ENCODE measurements at places on chromosomes 2 and 18.

GRCh38 chr18:944440-944839, 39.8 kb downstream of the ADCYAP1 start:
- no peak for DNase-seq

DNA sequence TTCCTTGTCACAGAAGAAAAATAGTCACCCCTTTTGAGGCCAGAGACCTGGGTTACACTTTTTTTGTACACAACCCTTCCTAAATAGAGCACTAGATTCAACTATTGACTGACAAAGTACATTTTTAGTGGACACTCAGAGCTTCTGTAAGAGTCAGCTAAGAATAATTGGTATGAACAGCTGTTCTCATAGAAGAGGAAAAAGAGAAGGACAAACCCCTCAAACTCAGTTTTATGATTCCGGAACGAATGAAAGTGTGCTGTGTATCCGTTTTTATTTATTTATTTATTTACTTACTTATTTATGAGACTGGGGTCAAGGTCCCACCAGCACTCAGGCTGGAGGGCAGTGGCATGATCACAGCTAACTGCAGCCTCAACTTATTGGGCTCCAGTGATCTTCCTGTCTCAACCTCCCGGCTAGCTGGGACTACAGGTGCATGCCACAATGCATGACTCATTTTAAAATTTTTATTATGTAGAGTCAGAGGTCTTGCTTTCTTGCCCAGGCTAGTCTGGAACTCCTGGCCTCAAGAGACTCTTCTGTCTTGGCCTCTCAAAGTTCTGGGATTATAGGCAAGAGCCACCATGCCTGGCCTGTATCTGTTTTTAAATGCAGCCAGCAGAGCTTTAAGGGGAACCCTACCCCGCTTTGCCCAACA, 36.0 kb upstream of the FZD5 start:
- no peak for DNase-seq

GRCh38 chr2:135999899-136000298, 14.5 kb upstream of the DARS1 start:
- DNase-seq = no peak

- no peak for DNase-seq
Measured at GRCh38 chr2:45698554-45698953, 47.1 kb downstream of the PRKCE start.

DNA sequence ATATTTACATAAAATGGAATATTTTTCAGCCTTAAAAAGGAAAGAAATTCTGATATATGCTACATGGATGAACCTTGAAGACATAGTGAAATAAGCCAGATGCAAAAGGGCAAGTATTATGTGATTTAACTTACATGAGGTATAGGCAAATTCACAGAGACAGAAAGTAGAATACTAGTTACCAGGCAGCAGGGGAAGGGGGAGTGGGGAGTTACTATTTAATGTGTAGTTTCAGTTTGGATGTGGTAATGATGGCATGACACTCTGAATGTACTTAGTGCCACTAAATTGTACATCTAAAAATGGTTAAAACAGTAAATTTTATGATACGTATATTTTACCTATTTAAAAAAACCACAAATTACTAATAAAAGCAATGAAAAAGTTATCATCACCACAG, 12.1 kb downstream of the METTL4 start:
- no peak for DNase-seq

GRCh38 chr2:56364902-56365301, 181.1 kb downstream of the CCDC85A start:
- no peak for DNase-seq

DNA sequence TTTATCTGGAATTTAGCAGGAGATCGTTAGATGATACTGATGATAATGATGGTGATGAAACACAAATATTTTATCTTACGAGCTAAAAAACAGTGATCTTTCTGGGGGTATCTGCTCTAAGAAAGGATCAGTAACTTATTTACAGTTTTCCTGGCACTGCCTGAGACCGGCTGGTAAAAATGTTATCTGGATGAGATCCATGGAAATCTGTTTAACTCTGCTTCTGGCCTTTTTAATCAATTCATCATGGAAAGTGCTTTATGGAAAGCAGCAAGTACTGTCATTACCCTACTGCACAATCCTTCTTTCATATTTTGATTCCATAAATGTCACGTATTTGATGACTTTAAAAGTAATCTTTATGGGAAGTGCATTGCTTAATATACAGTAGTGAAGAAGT, 612.7 kb upstream of the GCFC2 start:
- DNase-seq = no peak

GRCh38 chr18:8685141-8685913, 20.0 kb upstream of the MTCL1 start:
- no peak for DNase-seq

GRCh38 chr18:23283916-23284430, 148.7 kb downstream of the CABLES1 start:
- DNase-seq = no peak

GRCh38 chr2:137096693-137097092, 331.3 kb downstream of the THSD7B start:
- no peak for DNase-seq

DNA sequence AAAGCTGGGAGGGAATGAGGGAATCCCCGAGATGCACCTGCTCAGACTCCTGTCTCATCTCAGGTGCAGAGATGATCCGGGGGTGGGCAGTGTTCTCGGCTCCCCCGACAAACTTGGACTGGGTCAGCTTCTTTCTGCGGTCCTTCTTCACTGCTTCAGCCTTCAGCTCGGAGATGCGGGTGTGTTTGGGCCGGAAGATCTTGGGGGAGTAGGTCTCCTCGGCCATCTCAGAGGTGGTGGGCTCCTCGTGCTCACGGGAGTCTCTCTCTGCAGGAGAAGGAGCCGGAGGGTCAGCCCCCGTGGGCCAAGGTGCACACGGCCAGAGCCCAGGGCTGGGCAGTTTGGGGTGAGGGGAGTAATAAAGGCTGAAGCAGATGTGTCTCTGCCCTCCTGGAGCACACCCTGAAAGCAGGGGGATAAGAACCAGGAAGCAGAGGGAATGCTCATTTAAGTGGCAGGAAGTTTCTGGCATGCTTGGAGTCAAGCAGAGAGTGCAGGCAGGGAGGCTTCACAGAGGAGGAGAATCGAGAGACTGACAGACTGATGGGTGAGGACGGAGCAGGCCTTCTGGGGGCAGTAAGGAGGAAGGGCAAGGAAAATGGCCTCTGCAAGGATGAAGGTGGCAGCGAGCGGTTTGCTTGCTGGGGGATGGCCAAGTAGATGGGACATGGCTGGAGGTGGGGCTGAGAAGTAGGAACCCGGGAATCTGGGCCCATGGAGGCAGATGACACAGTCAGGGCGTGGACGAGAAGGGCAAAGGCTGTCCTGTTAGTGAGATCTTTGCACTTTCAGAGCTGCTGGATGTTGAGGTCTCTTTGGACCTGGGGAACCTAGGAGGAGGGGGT, 16.3 kb downstream of the IGFBP5 start:
- DNase-seq = no peak

DNA sequence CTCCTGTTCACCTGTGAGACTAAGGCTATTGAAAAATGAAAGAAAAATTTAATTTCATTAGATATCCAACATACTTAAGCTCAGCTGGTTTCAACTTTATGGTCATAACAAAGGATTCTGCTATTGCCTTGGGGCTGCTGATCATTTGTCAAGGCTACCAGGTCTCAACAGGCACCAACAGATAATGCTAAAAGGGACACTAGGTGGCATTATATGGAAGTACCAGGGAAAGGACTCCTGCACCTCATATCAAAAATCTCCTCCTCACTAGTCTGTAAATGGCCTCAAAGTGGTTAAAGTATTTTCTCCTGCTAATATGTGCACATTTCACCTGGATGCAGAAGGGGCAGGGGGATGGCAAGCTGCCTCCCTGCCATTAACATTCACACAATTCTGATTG, 167.9 kb upstream of the REG3A start:
- DNase-seq = no peak

DNA sequence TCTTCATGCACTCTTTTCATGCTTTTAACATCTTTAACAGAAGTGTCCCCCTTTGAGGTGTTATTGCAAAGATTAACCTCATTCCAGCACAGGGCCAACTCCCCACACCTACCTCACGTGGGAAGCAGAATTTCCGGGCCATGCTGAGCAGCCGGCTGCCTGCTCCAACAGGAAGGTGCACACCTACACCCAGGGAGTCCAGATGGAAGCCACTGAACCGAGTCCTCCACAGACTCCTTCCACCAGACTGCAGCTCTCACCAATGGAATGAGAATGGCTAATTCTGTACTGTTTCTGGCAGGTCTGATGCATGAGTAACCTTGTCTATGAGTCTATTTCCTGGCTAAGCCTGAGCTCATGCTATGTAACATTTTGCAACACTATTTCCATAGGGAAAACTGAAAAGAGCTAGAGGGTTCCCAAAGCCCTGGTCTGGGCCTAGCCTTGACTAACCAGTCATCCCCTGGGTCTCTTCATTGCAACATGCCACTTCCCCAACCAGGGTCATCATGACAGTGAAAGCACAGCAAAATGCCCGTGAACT, 11.0 kb downstream of the ERFE start:
- DNase-seq = no peak

DNA sequence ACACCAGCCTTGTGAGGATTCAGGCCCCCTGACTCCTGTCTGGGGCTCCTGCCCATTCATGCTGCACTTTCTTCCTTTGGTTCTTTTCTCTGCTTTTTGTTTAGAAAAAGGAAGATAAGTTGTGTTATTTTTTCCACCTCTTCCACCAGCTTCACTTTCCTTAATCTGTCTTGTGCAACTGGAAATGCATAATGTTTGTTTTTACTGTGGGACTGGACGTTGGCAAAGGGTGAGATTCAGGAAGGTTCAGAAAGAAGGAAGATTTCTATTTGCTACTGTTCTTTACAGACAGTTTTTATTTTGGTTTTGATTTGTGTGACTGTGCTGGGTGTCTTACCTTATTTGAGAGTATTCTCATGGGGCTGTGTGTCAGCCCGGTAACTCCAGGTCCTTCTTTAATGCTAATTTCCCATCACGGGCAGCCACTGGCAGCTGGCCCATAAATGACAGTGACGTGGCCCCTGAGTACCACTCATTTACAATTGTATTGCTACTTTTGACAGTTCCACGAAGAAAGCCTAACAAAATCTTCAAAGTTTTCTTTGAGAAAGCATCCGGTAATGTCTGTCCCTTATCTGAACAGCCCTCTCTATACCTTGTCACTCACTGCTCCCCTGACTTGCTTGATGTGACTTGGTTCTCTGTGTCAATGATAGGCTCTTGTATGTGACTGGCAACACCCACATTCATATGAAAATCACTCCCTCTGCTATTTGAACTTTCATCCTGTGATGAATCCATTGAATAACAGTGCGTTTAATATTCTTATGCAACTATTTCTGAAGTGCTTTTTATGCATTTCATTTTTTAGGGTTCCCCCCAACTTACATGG, 32.7 kb downstream of the RHBDD1 start:
- DNase-seq = no peak

GRCh38 chr2:1854729-1855547, 110.6 kb upstream of the PXDN start:
- no peak for DNase-seq

- DNase-seq = peak; percentile 87
Measured at GRCh38 chr18:48951448-48952286, 902 bp upstream of the SMAD7 start.

DNA sequence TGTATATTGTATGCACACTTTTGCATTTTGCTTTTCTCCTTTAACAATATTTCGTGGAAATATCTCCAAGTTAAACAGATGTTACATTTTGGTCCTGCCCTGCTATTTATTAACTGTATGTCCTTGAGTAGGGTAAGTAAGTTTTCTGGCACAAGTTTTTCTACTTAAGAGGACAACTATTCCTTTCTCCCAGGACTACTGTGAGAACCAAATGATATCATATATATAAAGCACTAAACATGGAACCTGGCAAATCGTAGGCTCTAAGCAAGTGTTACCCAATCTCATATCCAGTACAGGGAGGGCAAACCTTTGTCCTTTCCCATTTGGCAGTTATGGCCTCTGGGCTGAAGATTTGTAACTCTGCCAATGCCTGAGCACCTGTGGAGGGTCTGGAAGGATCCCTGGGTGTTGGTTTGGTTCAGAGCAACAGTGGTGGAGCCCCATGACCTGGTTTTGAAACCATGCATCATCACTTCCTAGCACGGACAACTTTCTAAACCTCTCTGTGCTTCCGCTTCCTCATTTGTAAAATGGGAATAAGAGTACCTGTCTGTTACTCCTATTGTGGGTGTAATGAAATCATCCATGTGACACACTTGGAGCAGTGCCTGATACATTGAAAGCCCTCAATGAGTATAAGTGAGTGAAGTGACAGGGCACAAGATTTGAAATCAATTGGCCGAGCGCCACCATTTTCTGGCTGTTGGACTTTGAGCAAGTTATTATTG, 28.3 kb upstream of the ICOS start:
- DNase-seq = no peak

DNA sequence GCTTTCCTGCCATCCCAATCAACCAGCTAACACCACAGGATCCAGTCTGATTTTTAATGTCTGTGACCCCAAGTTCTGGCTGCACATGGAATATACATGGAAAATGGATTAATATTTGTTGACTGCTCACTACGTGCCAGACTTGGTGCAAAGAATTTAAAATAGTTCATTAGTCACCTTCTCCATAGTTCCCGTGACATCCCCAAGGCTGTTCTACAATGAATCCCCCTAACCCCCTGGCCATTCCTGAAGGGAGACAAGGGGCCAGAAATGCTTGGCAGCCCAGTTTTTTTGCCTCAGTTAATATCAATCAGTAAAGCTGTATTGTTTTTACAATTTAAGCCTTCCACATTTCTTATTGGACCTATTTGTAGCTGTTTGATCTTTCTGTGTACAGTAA, 71.0 kb upstream of the ST3GAL5 start:
- no peak for DNase-seq

DNA sequence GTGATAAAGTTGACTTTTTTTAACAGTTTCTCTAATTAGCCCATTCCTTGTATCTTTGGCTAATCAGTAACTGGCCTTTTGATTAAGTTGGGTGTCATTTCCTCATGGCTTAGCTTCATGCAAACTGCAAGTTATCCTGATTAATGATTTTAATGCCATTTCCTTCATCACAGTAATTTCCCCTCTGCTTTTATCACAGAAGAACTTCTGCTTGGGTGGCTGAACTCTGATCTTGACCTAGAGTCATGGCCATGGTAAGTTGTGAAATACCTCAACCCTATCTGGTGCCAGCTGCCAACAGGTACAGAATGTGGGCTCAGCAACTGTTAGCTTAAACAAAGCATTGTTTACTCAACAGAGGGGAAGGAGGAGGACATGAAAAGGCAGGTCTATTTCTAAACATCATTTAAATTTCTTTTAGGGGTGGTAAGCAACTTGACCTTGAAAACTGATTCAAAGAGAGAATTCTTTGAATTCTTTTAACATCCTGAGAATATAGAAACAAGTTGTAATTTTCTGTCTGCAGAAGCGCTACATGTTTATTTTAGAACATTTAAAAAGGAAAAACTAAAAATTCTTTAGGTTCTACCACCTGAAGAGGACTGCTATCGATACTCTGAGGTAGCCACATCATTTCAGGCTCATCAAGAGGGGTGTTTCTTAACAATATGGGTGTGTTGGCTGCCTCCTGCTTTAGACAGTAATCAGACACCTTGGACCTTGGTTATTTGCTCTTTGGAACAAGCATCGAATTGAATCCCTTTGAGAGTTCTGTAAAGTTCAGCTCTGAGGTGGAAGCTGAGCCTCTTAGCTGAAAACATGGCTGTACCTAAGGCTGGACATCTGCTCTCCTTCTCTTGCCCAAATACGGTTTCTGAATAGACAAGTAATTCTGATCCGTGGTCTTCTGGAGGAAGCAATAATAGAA, 39.7 kb downstream of the ANXA4 start:
- DNase-seq = no peak

Data from CD4-positive, alpha-beta T cell treated with Interleukin-2 at 100 ng/mL for 4 hours (primary cell).